ENCODE measurements at places on chromosomes 13 and 19. TPM values are rescaled to one million over a fixed set of nuclear protein-coding genes. Genes with fewer than 3 reads are reported as not detected.

GRCh38 chr13:113537909-113538688, 46.5 kb upstream of the TFDP1 start:
- no peak for DNase-seq

The NMRK2 gene
- total RNA-seq = not detected

GRCh38 chr13:57353831-57354230, 186.8 kb downstream of the PRR20E start:
- no peak for DNase-seq

- no peak for DNase-seq
Measured at GRCh38 chr13:101417043-101417406, 717 bp upstream of the NALCN start.

GRCh38 chr19:5782945-5783919, 1.3 kb downstream of the PRR22 start:
- DNase-seq = no peak

GRCh38 chr13:87570669-87571068, 100.5 kb upstream of the SLITRK5 start:
- DNase-seq = no peak

- DNase-seq = no peak
Measured at GRCh38 chr19:30217461-30217860, 154.7 kb upstream of the ZNF536 start.

The MEIS3 gene
- 19.6 TPM for total RNA-seq

GRCh38 chr19:3981373-3981735, 3.9 kb downstream of the EEF2 start:
- DNase-seq = no peak

GRCh38 chr13:68696907-68697306, 1410.7 kb upstream of the ATXN8OS start:
- DNase-seq = no peak

GRCh38 chr19:289651-290371, 1.4 kb downstream of the PLPP2 start:
- no peak for DNase-seq

- no peak for DNase-seq
Measured at GRCh38 chr19:15062036-15062435, 12.8 kb downstream of the CASP14 start.

- DNase-seq = no peak
Measured at GRCh38 chr19:46386151-46386550, 27.2 kb downstream of the CCDC8 start.

The CYP2A6 gene
- total RNA-seq = not detected

DNA sequence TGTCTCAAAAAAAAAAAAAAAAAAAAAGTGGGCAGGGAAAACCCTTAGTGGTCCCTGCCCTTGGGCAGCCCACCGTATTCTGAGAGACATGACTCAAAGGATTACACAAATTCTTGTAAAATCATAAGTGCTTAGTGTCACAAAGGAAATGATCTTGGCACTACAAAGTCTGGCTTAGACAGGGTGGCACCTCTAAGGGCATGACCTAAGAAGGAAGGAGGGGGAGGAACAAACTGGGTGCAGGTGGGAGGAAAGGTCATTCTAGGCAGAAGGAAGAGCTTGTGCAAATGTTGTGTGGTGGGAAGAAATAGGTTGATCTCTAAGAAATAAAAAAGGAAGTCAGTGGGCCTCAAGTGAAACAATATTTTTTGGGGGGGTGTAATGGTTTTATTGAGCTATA, 10.4 kb downstream of the PNPLA6 start:
- DNase-seq = no peak

GRCh38 chr19:7639863-7640348, 3.0 kb downstream of the STXBP2 start:
- no peak for DNase-seq

The WDR87 gene
- not detected for total RNA-seq

The CRX gene
- total RNA-seq = not detected

DNA sequence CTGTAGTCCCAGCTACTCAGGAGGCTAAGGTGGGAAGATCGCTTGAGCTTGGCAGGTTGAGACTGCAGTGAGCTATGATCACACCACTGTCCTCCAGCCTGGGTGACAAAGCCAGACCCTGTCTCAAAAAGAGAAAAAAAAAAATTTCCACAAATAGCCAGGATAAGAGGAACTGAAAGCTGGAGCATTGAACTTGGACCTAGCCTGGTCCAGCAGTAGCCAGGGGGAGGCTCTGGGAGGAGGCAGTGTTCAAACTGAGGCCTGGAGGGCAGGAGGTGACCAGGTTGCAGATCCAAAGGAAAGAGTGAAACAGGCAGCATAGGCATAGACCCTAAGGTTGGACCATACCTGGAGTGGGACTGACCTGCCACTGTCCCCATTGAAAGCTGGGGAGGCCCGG, 26.9 kb upstream of the PIK3R2 start:
- DNase-seq = no peak

GRCh38 chr19:15368051-15368632, 11.4 kb downstream of the AKAP8 start:
- no peak for DNase-seq

The MAMSTR gene
- total RNA-seq = 3.7 TPM

The C1QTNF9 gene
- total RNA-seq = 0.99 TPM

The VSTM1 gene
- not detected for total RNA-seq

The SBK3 gene
- total RNA-seq = 0.48 TPM

DNA sequence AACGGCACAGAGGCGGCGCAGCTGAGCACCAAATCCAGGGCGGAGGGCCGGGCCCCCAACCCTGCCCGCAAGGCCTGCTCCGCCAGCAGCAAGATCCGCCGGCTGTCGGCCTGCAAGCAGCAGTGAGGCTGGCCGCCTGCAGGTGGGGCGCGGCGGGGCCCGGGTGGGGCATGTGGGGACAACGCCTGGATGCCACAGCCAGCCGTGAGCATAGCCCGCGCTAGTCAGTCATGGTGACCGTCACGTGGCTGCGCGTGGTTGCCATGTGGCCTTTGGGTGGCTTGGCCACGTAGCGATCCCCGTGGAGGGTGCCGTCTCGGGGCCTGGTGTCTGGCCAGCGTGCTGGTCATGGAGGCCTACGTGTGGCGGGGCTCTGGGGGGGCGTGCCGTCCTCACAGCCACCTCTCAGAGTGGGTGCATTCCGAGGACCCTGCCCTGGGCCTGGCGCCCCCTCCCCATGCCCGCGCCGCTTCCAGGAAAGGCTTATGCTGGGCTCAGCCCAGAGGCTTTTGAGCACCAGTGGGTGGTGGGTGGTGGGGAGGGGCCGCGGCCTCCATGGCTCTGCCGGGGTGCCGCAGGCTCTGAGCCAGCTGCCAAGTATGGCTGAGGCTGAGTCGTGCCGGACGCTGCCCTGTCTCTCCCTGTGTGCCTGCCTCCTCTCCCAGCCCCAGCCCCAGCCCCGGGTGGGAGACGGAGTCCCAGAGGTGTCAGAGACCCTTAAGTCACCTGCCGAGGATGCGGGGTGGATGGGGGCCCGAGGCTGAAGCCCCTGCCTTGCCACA, 11.1 kb downstream of the CBARP start:
- DNase-seq = no peak

The DLL3 gene
- not detected for total RNA-seq

DNA sequence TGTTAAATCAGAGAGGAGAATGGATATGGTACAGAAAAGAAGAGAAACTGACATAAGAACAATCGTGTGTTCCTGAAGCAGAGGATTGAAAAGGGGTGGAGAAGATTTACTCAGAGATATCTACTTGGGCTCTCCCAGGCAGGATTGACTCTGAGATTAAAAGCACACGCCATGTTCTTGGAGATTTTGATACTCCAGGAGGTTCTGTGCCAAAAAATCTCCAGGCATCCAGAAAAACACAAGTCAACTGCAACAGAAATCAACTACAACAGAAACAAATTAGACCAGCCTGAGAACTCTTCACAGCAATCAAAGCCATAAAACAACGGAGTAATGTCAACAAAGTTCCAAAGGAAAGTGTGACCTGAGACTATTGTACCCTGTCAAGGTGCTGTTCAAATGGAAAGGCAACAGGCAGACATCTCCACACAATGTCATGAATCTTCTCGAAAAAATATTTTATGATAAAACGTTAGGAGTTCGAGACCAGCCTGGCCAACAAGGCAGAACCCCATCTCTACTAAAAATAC, 104.2 kb downstream of the UBL3 start:
- DNase-seq = no peak

- DNase-seq = no peak
Measured at GRCh38 chr19:18287836-18288772, 6.7 kb upstream of the JUND start.

The SERPINE3 gene
- not detected for total RNA-seq

- DNase-seq = no peak
Measured at GRCh38 chr19:17806945-17807344, 12.0 kb downstream of the B3GNT3 start.

GRCh38 chr19:29569038-29569911, 36.8 kb upstream of the POP4 start:
- DNase-seq = no peak

DNA sequence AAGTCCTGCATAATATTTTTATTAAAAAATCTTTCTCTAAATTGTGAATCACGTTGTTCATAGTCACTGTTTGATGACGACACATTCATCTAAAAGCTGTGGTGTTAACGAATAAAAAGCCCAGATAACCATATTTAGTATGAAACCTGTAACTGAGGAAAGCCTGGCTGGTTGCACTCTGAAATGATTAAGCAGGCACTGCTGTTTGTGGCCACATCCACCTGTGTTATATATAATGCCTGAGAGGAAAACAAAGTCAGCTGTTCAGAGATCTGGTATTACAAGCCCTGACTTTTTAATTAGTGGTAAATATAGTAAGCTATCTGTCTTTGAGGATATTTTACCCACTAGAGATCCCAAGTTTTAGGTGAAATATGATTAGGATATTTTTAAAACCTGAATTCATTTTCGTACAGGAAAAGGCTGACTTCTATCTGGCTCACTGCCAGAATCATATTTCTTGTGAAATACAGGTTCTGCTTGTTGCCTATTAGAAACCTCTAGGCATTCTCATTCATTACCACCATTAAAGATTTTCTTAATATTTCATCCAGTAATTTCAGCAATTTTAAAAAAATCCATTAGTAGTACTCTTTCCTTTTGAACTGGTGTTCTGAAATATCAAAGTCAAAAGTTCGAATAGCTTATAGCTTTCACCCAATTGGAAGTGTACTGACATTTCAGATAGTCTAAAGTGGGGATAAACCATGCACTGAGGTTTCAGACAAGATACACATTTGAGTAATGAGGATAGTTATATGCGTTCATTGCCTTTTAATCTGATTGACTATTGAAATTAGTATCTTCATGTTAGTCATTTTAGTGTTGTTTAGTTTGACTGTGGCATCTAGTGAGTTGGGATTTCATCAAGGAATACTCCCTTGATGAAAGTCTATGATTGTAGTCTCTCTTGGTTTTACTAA, 79.7 kb downstream of the LMO7 start:
- DNase-seq = no peak

The ENOX1 gene
- 2.2 TPM for total RNA-seq

DNA sequence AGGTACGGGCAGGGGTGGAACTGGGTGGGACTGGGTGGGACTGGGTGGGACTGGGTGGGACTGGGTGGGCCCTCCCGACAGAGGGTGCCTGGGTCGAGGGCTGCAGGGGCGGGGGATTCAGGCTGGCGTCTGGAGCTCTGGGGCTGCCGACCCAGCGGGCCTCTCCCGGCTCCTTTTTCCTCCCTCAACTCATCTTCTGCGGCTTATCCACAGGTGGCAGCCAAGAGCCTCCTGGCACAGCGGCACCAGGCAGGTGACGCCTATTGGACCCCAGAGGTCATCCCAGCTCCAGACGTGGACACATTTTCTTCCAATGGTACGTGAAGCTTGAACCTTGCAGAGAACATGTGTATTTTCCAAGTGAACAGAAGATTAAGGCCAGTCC, 533 bp downstream of the ZNF544 start:
- no peak for DNase-seq

The FPR2 gene
- 2.7 TPM for total RNA-seq

DNA sequence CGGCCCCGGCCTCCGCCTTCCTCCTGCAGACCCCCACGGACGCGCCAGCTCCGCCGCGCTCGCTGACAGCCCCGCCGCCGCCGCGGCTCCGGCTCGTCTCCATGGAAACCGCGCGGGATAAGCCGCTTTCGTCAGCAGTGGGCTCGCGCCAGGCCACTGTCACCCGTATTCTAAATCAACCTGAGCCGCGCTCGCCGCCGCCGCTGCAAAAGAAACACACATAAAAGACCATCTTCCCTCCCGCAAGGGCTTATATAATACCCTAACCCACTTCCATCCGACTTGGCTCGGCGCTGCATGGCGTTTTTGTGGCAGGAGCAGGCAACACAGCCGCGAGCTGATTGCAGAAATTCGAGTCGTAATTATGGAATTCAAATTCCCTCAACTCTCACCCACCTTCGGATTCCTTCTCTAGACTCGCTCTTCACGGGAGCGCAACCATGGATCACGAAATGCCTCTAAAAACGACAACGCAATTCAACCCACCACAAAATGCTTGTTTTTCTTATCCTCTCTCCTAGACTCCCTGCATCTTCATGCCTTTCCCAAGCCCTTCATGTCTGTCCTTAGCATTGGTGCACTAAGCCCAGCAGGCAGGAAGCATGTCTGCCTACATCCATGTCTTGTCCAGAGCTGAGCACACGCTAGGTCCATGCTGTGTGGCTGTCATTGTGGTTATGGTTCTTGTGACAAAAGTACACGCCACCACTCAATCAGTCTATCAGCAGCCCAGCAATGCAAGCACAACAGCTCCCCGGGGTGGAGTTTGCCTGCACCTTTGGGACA, at the start of gene AMER2:
Gene AMER2 (minus strand): TSS at position 772 of the 786 bp plus-strand sequence. CDS start 669 bp downstream, at position 103.
- peak; percentile 82 for DNase-seq

- no peak for DNase-seq
Measured at GRCh38 chr19:7676376-7676775, 514 bp upstream of the MCEMP1 start.

The PLK5 gene
- not detected for total RNA-seq

DNA sequence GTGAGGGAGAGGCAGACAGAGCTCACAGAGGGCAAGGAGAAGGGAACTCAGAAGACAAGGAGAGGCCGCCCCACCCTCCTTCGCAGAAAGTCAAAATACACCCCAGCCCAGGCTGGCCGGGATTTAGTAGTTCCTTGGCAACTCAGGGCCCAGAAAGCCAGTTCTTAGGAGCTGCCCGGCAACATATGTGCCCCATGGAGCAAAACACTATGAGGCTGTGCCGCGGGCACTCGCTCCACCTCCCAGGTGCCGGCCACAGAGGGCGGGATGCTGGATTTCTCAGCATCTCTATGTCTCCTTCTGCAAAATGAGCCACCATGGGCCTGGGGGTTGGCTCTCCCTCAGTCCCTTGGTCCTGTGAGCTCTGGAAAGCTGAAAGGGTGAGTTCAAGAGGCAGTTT, 93.8 kb upstream of the CACNA1A start:
- peak; percentile 44 for DNase-seq

The LENG9 gene
- 7.4 TPM for total RNA-seq

DNA sequence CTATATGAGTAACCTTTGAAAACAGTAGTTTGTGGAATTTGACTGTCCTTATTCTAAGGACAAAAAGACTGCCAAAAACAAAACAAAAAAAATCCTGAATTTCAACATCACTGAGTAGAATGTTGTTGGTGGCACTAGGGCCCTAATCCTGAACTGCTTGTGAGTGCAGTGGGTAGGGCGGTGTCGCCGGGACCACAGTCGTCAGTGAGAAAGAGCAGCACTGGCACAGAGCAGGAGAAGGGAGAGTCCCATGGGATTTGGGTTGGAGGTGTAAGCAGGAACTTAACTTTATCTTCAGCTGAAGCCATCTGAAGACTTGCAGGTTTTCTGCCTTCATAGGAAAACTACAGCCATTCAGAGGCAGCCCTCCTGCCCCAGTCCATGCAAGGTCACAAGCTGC, 5.6 kb downstream of the PCID2 start:
- no peak for DNase-seq

The ATP8B3 gene
- total RNA-seq = 1.8 TPM

The ZNF773 gene
- total RNA-seq = 6.3 TPM

The KL gene
- 2.4 TPM for total RNA-seq

The CEACAM6 gene
- not detected for total RNA-seq

The CGB3 gene
- total RNA-seq = not detected

GRCh38 chr13:78061806-78062205, 143.2 kb upstream of the EDNRB start:
- no peak for DNase-seq

The KCNRG gene
- total RNA-seq = not detected
